Left ventricle myocardium superior (tissue), 1 donor: ENCODE measurements at places on chromosomes 4 and X. TPM values are rescaled to one million over a fixed set of nuclear protein-coding genes. Genes with fewer than 3 reads are reported as not detected.

DNA sequence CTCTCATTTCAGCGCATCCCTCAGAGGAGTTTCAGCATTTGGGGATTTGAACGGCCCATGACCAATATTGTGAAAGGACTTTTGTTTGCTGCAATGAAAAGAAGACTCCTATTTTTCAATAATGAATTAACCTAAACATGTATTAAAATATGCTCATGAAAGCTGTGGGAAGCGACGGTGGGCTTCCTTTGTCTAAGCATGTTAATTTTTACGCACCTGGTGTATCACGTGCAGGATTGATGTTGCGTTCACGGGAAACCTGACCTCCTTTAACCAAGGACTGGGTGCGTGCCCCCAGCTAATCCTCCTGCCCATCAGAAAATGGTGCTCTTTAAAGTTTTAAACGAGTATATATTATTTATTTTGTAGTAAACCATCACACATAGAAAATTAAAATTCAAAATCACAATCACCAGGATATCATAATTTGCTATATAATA lies 590 bp upstream of the CCDC110 start:
- DNase-seq, result no peak

GRCh38 chrX:65241059-65241721 lies 264.9 kb upstream of the ZC4H2 start:
- no peak for DNase-seq

- no peak for DNase-seq
These were observed at the start of gene CXCL10 for GRCh38 chr4:76023389-76023788. TSS of gene CXCL10 (minus strand) at chr4:76023497. CDS start at chr4:76023431, 66 bp downstream.

DNA sequence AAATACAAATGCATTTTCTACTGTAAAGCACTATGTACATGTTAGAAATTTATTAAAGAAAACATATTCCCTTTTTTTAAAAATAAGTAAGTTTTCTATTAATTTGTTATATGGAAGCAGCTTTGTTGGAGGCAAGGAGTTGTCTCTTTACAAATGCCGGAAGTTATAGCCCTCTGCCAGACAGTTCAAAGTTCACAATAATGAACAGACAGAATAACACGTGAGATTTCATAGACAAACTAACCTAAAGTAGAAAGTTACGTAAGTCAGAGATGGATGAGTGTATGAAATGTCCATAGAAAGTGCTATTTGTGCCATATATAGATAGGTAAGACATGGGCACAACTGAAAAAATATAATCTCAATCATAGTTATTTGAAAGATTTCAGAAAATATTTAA lies 43.9 kb upstream of the NEIL3 start:
- no peak for DNase-seq

DNA sequence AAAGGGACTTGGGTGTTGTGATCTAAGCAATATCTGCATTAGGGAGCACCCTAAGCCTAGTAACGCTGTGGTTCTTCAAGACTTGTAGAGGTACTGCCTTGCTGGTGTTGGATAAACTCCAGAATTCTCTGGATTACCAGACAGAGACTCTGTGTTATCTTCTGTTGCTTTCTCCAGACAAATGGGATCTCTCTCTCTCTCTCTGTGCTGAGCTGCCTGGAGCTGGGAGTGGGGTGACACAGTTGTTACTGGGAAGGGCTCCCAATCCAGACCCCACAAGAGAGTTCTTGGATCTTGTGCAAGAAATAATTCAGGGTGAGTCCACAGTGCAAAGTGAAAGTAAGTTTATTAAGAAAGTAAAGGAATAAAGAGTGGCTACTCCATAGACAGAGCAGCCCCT lies 48.8 kb downstream of the MCUB start:
- no peak for DNase-seq

DNA sequence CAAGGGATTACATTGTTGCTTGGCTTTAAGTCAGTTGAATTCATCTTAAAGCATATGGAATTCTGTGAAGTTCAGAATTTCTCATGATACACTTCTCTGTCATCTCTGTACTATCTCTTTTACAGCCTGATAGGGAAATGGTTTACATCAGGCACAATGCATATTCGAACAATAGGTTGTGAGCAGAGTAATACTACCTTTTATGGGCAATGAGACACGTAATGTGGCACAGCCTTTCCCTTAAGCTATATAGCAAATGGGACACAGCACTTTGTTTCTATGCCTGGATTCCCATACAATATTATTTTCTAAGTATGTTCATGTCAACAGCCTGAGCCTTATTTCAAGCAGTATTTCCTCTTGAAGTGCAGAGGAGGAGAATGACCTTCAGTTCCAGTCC lies 58.4 kb downstream of the SYNPO2 start:
- no peak for DNase-seq

- DNase-seq, result no peak
These were observed 43.1 kb upstream of the PRR27 start for GRCh38 chr4:70110917-70111316.

CLDN22 gene
- not detected for total RNA-seq

SLC2A9 gene
- 7.1 TPM for total RNA-seq

- DNase-seq, result no peak
These were observed 6.4 kb upstream of the PITX2 start for GRCh38 chr4:110629214-110629754.

GRCh38 chrX:150968862-150969720 lies 14.0 kb upstream of the HMGB3 start:
- no peak for DNase-seq

GRCh38 chrX:132786217-132786616 lies 172.2 kb downstream of the HS6ST2 start:
- DNase-seq, result no peak

DNA sequence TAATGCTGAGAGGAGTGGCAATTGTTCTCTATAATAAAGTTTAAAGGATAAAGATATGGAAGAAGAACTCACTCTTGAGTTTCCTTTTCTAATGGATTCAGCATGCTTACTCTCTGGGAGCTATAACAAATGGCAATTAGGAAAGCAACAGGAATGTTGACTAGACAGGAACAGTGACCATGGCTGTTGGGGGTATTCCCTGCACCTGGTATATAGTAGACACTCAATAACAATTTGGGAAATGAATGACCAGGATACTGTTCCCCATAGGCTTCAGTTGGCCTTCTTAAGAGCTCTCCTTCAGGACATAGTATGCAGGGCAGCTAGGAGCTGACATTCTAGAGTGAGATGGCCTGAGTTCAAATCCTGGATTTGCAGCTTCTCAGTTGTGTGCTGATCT lies 1.8 kb downstream of the LIMCH1 start:
- no peak for DNase-seq

GRCh38 chr4:25608644-25609043 lies 47.0 kb upstream of the SLC34A2 start:
- DNase-seq, result no peak
